ENCODE measurements at places on chromosomes 5 and 9.

GRCh38 chr9:84583866-84584265, 85.7 kb upstream of the NTRK2 start:
- no peak for DNase-seq

GRCh38 chr5:50672663-50673062, 6.2 kb downstream of the PARP8 start:
- no peak for DNase-seq

GRCh38 chr5:153676406-153676805, 185.9 kb downstream of the GRIA1 start:
- DNase-seq: no peak

DNA sequence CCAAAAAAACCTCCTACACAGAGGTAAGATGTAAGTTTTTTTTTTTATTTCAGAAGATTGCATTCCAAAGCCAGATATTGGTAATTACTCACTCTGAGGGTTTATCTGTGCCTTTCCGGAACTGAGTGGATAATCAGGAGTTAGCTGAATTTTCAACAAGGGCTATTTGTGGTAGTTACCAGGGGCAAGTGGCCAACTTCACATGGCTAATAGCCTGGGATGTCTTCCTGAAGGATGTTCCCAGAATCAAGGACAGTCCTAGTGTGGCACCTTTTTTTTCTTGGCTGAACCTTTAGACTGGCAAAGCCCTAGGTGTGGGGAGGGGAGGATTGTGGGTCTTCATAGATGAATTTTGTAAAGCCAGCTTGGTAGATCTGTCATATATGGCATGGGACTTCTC, 7.1 kb downstream of the LARP1 start:
- no peak for DNase-seq

GRCh38 chr9:82621447-82621846, 441.5 kb downstream of the RASEF start:
- no peak for DNase-seq

DNA sequence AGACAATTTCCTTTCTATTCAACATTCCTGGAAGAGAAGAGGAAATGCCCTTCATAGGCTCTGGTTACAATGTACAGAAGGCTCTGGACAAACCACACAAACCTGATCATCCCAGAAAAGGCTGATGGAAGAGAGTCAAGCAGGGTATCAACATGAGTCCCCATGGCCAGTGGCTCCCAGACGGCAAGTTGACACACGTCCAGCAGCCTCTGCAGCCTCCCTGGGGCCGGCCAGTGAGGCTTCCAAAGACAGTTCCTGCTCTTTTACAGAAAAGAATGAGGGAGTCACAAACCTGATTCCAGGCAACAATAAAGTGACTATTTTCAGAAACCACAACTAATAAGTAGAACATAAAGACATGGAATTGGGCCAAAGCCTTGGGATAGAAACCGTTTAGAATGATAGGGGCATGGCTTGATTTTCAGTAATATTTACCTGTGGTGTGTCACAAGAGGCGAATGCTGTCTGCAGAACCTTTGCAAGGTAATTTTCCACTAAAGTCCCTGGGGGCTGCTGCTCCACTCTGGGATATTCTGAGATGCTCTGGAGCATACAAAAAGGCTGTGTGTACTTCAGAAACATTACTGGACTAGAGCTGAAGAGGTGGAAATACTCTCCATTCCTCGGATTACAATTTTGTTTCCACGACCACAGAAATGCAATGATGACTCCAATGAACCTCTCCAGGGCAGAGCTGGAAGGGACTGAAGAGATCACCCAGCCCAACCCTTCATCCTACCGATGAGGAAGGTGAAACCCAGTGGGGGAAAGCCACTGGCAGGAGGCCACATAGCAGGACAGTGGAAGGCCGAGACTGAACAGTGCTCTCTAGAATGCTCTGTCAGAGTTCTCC, 10.4 kb downstream of the MED27 start:
- no peak for DNase-seq

- no peak for DNase-seq
Measured at GRCh38 chr5:135977375-135977928, 22.7 kb upstream of the LECT2 start.

DNA sequence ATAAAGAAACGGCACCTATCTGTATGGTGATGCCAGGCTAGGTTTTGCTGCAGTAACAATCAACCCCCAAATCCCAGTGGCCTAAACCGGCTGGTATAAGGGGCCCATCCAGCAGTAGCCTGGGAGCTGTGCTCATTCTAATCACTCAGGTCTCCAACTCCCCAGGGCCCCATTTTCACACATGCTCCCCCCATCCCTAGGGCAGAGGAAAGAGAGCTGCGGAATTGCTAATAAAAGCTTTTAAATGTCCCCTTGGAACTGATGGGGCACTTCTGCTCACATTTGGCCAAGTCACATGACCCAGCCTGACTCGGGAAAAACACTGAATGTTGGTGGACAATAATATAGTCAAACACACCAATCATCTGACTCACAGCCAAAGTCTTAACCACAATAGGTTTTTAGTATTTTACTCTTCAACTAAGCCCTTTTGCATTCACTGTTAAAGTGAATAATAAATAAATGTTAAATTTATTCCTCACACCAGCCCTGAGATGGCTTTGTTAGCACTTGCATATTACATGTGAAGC, 1.6 kb downstream of the FBLL1 start:
- no peak for DNase-seq

DNA sequence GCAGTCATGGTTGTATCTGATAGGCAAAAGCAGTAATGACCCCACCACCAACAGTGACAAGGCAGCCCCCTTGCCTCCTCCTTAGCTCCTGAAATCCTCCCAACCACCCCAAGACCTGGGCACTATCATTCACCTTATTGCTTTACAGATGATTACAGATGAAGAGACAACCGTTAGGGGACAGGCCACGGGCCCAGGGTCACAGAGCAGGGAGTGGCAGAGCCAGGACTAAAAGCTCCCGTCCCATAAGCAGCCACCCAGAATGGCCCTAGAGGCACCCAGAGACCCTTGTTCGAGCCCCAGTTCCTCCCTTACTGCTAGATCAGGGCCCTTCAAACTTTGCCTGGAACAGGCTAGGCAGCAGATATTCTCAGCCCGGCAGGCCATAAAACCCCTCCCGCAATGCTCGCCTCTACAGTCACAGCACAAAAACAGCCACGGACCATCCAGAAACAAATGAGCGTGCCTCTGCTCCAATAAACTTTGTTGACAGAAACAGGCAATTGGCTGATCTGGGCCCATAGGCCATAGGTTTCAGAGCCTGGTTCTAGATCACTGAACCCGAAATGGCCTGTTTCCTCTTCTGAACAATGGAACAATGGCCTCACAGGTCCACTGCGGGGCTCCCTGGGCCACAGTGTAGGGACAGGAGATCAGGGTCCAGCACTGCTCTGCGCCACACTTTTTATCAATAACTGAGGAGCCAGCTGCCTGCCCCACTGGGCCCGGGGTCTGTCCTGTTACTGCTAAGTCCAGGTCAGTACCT, 67.0 kb downstream of the LRSAM1 start:
- DNase-seq: no peak

DNA sequence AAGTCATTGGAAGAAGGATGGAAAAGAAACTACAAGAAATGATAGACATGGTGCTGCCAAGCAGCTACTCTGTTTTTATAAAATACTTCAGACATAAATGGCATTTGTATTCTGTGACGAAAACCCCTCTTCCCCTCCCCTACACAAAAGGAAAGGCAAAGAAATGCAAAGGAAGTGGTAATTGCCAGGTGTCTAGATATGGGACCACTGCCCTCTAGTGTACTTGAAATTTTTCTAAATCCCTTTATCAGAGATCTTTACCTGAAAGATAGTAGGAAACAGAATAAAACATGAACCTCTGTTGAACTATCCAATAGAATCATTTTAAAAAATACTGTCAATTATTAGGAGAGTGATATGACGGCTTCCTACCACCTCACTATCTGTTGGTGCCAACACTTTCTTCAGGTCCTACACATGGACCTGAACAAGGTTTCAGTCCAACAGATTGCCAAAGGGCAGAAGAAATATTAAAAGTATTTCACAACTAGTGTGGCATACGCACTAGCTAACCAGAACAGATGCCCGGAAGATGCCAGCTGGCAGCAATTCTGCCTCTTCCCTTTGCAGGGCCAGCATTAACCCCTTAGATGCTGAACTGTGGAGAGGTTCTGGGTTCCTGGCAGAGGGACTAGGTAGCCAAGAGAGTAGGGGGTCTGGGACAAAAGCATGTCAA, 104.1 kb downstream of the TSSK1B start:
- no peak for DNase-seq

DNA sequence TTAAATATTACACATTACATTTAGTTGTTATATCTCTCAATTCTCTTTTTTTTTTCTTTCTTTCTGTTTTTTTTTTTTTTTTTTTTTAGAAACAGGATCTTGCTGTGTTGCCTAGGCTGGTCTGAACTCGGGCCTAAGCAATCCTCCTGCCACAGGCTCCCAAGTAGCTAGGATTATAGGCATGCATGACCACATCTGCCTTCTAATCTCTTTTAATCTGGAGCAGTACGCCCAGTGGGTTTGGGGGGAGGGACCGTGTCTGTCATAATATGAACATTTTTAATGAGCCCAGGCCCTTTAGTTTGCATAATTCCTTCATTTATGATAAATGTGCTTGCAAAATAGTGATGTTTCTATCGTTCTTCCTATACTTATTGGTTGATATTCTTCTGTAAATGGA, 10.3 kb downstream of the RHOBTB3 start:
- DNase-seq: no peak

- DNase-seq: no peak
Measured at GRCh38 chr9:11779971-11780370, 913.2 kb upstream of the TYRP1 start.
